ENCODE measurements at places on chromosomes 1 and 21. TPM values are rescaled to one million over a fixed set of nuclear protein-coding genes. Genes with fewer than 3 reads are reported as not detected.

DNA sequence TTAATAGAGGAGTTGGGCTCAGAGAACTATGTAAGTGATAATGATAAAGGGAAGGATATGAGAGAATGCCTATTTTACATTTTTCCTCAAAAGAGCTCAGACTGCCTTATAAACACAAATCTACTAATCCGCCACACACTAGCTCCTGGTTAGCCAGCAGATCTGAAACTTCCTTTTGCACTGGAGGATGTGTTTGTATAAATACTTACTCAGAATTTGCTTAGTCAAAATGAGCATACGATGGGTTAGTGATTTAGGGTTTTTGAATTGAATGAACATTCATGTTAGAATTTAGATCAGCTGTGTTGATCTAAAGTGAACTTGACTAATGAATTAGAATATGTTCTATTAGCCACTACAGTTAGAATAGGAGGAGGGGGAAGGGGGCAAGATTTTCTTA lies 9.1 kb upstream of the IER5 start:
- no peaks in the 10 kb centered on the region for H3K4me1 ChIP-seq
- no peaks in the 10 kb centered on the region for H3K27me3 ChIP-seq
- DNase-seq = no peak
- H3K4me3 ChIP-seq = no peak overlapping the region

The PTPRC gene
- total RNA-seq = 18.7 TPM

The HFM1 gene
- total RNA-seq = 0.40 TPM

DNA sequence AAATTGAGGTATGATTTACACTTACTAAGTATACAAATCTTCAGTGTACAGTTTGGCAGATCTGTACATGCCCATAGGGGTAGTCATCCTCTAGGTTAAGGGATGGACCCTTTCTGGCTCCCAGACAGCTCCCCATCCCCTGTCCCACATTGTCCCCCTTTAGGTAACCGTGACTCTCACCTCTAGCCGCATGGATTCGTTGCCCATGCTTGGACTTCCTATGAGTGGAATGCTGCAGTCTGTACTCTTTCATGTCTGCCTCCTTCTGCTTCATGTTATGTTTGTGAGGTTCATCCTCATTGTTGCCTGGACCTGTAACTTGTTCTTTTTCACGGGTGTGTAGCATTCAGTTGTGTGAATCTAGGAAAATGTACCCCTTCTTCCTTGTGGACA lies 20.3 kb downstream of the SLC37A1 start:
- H3K36me3 ChIP-seq = peaks cover 4% of the 10 kb centered on the region
- no peaks in the 10 kb centered on the region for H3K27me3 ChIP-seq
- no peak overlapping the region for H3K27ac ChIP-seq

- no peak overlapping the region for H3K27ac ChIP-seq
- H3K4me3 ChIP-seq = no peak overlapping the region
- no peaks in the 10 kb centered on the region for H3K27me3 ChIP-seq
- no peaks in the 10 kb centered on the region for H3K36me3 ChIP-seq
- no peaks in the 10 kb centered on the region for H3K4me1 ChIP-seq
- no peak for DNase-seq
These were observed 17.3 kb downstream of the ABCA4 start for GRCh38 chr1:94103608-94104007.

The ELF3 gene
- total RNA-seq = 749 TPM

The CCDC17 gene
- total RNA-seq = 2.4 TPM

DNA sequence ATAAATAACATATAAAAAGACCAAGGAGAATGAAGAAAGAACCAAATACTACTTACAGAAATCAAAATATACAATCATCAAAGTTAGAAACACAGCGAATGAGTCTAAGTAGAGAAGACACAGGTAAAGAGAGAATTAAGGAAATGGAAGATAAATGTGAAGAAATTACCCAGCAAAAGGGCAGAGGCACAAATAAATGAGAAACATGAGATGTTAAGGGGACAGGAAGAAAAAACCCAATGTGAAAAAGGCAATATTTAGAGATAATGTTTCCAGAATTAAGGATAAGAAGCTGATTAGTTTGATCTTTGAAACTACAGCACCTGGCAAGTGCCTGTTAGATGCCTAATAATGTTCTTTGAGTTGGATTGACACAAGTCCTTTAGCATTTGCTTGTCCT lies 40.9 kb downstream of the CCN1 start:
- no peaks in the 10 kb centered on the region for H3K36me3 ChIP-seq
- no peak for DNase-seq
- no peak overlapping the region for H3K27ac ChIP-seq
- no peaks in the 10 kb centered on the region for H3K27me3 ChIP-seq

GRCh38 chr1:81834921-81835698 lies 34.4 kb downstream of the ADGRL2 start:
- no peak for DNase-seq
- no peaks in the 10 kb centered on the region for H3K36me3 ChIP-seq
- no peak overlapping the region for H3K4me3 ChIP-seq
- no peak overlapping the region for H3K27ac ChIP-seq
- H3K27me3 ChIP-seq = no peaks in the 10 kb centered on the region

- H3K27me3 ChIP-seq = no peaks in the 10 kb centered on the region
- no peak for DNase-seq
- no peaks in the 10 kb centered on the region for H3K36me3 ChIP-seq
- H3K4me3 ChIP-seq = no peak overlapping the region
- no peak overlapping the region for H3K27ac ChIP-seq
These were observed 4.2 kb downstream of the PROK1 start for GRCh38 chr1:110455151-110455550.

- no peak for DNase-seq
- no peak overlapping the region for H3K27ac ChIP-seq
- H3K4me1 ChIP-seq = no peaks in the 10 kb centered on the region
These were observed 25.5 kb downstream of the ROR1 start for GRCh38 chr1:63799307-63799706.

GRCh38 chr21:15947677-15948076 lies 217.9 kb downstream of the USP25 start:
- no peak overlapping the region for H3K4me3 ChIP-seq
- no peak overlapping the region for H3K27ac ChIP-seq
- H3K36me3 ChIP-seq = no peaks in the 10 kb centered on the region
- DNase-seq = no peak
- no peaks in the 10 kb centered on the region for H3K4me1 ChIP-seq
- no peaks in the 10 kb centered on the region for H3K27me3 ChIP-seq

The BSND gene
- total RNA-seq = not detected

DNA sequence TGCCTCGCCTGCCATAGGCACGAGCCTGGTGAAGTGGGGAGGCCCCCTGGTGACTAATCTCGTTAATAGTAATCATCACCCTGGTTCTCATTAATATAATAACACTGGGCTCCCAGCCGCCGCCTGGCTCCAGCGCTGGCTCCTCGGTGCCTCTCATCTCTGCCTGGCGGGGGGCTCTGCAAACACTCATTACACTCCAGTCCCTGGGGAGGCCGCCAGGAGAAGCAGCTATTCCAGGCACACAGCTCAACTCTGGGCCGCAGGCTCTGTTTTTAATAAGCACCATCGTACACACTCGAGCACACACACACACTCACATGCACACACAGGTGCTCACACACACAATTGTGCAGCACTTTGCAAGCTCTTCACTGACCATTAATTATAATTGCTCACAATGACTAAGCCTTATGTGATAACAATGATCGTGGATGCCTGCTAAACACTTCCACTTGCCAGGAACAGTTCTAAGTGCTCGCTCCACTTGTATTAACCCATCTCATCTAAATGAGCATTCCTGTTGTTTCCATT lies 52.2 kb downstream of the SDC3 start:
- H3K4me3 ChIP-seq = no peak overlapping the region
- DNase-seq = no peak

- no peaks in the 10 kb centered on the region for H3K27me3 ChIP-seq
- H3K36me3 ChIP-seq = no peaks in the 10 kb centered on the region
- no peak overlapping the region for H3K27ac ChIP-seq
- H3K4me1 ChIP-seq = no peaks in the 10 kb centered on the region
These were observed 26.6 kb downstream of the CRYAA start for GRCh38 chr21:43195121-43196021.

DNA sequence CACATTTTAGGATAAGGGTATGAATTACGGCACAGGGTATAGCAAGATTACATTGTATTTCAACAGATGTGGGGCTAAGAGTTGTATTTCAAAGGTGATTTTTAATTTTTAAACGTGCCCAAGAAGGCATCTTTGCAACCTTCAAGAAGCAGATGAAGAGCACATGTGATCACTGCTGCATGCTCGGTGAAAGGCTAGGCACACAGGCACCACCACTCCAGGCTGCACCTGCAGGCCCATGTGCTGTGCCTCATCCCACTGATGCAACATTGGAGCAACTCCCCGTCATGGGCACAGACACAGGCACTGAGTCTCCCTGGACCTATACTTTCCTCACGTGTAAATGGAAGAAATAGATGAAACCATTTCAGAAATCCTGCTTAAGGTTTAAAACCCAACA lies 23.5 kb downstream of the UBE2G2 start:
- DNase-seq = no peak
- no peak overlapping the region for H3K27ac ChIP-seq
- no peaks in the 10 kb centered on the region for H3K27me3 ChIP-seq
- H3K4me1 ChIP-seq = peaks cover 4% of the 10 kb centered on the region
- no peak overlapping the region for H3K4me3 ChIP-seq
- peaks cover 8% of the 10 kb centered on the region for H3K36me3 ChIP-seq

GRCh38 chr1:158333405-158334155 lies 2.2 kb upstream of the CD1B start:
- no peaks in the 10 kb centered on the region for H3K27me3 ChIP-seq
- no peaks in the 10 kb centered on the region for H3K36me3 ChIP-seq
- no peak for DNase-seq
- H3K27ac ChIP-seq = no peak overlapping the region
- no peak overlapping the region for H3K4me3 ChIP-seq

- no peak for DNase-seq
- H3K4me3 ChIP-seq = no peak overlapping the region
- H3K27ac ChIP-seq = no peak overlapping the region
- no peaks in the 10 kb centered on the region for H3K36me3 ChIP-seq
These were observed 30.6 kb downstream of the NPHP4 start for GRCh38 chr1:5961601-5962000.

The ST6GALNAC5 gene
- total RNA-seq = 2.2 TPM

The SEC16B gene
- 5.2 TPM for total RNA-seq

GRCh38 chr1:19478322-19478721 lies 7.0 kb downstream of the CAPZB start:
- H3K27ac ChIP-seq = peak overlapping the region; percentile 39
- no peaks in the 10 kb centered on the region for H3K27me3 ChIP-seq
- no peaks in the 10 kb centered on the region for H3K36me3 ChIP-seq
- no peak for DNase-seq
- peaks cover 2% of the 10 kb centered on the region for H3K4me1 ChIP-seq

The KCNJ9 gene
- 0.30 TPM for total RNA-seq

- no peaks in the 10 kb centered on the region for H3K4me1 ChIP-seq
- no peak overlapping the region for H3K27ac ChIP-seq
- no peak overlapping the region for H3K4me3 ChIP-seq
- H3K36me3 ChIP-seq = no peaks in the 10 kb centered on the region
- H3K27me3 ChIP-seq = no peaks in the 10 kb centered on the region
- DNase-seq = no peak
These were observed 354.9 kb upstream of the ADAMTS5 start for GRCh38 chr21:27321791-27322190.

DNA sequence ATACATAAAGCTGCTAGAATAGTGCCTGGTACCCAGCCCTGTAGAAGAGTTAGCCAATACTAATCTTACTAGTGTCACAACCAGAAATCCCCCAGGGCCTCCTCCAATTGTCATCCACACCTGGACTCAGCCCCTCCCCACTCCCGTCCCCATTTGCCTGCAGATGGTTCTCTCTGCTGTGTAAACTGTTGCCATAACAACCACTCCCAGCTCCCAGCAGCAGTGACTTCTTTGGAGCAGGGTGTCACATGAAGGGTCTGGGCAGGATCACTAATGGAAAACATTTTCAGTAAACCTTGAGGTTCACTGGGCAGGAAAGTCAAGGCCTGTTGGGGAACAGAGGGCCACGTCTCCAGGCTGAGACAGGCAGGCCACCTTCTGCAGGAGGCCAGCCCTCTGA lies 126.0 kb upstream of the IPO9 start:
- no peak overlapping the region for H3K4me3 ChIP-seq
- peak overlapping the region; percentile 53 for H3K27ac ChIP-seq
- DNase-seq = peak; percentile 49
- no peaks in the 10 kb centered on the region for H3K27me3 ChIP-seq

DNA sequence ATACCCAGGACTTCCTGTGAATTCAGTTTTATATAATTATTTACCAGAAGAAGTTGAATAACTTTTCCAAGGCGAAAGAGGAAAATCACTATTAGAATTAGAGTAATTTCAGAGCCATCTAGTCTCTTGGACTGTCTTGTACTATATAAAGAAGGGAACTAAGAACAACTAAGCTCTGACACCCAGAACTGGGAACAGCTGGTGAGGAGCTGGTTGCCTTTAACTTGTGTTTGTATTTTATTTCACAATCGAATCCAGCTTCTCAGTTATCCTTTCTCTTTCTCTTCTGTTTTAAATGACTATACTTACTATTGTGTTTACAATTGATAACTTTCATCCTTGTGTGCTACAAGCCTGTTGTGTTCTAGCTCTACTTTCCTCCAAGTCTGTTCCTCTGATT lies 8.4 kb downstream of the SNX27 start:
- H3K4me1 ChIP-seq = peaks cover 7% of the 10 kb centered on the region
- H3K4me3 ChIP-seq = no peak overlapping the region
- no peak for DNase-seq
- H3K36me3 ChIP-seq = no peaks in the 10 kb centered on the region
- H3K27me3 ChIP-seq = no peaks in the 10 kb centered on the region

- no peak overlapping the region for H3K27ac ChIP-seq
- no peak overlapping the region for H3K4me3 ChIP-seq
- H3K36me3 ChIP-seq = no peaks in the 10 kb centered on the region
- peaks cover 4% of the 10 kb centered on the region for H3K4me1 ChIP-seq
- DNase-seq = no peak
These were observed 3.8 kb downstream of the PRDM2 start for GRCh38 chr1:13703558-13704490.

GRCh38 chr1:227562933-227563323 lies 428 bp upstream of the ZNF678 start:
- no peaks in the 10 kb centered on the region for H3K4me1 ChIP-seq
- peak overlapping the region; percentile 83 for H3K27ac ChIP-seq
- peaks cover 4% of the 10 kb centered on the region for H3K27me3 ChIP-seq
- no peak overlapping the region for H3K4me3 ChIP-seq

The PADI4 gene
- total RNA-seq = not detected

- no peak overlapping the region for H3K4me3 ChIP-seq
- no peaks in the 10 kb centered on the region for H3K36me3 ChIP-seq
- no peaks in the 10 kb centered on the region for H3K27me3 ChIP-seq
These were observed 58.7 kb upstream of the STUM start for GRCh38 chr1:226489718-226490425.

DNA sequence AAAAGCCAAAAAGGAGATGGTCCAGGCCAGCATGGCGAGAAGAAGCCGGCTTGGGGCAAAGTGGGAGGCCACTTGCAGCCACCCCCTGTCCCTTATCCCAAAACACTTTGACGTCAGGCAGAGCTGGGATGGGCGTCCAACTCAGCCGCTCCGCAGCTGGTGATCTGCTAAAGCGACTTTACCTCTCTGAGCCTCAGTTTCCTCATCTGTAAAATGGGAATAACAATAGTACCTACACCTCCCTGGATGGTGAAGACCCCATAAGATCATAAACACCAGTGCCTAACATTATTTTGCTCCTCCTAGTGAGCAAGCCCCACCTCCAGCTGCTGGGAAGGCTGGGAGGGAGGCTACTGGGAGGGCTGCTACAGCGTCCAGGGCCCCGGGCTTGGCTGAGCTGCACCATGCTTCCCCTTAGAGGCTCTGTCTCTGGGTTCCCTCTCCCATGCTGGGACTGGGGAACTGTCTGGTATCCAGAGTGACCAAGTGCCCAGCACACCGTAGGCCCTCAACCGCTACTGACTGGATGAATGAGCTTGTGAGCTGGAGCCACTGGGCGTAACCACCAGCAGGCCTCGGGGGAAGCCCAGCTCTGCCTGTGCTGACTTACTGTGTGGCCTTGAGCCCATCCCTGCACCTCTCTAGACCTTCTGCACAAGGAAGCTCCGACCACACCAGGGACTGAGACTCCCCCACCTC lies 18.3 kb downstream of the IFFO2 start:
- no peak for DNase-seq
- H3K36me3 ChIP-seq = no peaks in the 10 kb centered on the region
- H3K27me3 ChIP-seq = no peaks in the 10 kb centered on the region

The KRTAP13-2 gene
- total RNA-seq = 2.3 TPM
